ENCODE measurements at places on chromosomes 6 and 20.

DNA sequence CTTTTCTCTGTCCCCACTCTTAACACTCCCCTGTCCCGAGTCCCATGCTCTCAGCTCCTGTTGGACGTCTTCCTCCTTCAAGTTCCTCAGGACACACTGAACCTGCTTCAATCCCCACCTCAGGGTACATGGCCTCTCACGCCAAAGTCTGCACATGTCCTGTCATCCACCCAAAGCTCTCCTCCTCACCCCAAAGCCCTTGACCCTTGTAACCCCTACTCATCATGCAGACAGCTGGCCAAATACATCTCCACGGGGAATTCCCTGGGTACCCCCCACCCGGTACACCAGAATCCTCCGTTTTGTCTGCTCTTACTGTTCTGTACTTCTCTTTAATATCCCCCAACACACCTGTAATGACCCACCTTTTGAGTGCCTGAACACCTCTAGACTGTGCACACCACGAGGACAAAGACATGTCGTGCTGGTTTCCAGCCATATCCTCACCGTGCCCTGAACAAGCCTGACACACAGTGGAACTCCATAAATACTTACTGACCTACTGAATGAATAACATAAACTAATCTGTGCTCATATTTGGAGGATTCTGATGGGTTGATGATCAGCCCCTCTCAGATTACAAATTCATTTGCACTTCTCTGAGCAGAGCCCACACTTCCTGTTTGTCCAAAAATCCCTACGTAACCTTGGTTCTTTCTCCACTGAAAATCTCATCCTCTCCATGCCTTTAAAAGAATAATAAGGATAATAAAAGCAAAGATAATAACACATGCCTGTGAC lies 66.8 kb upstream of the EYA2 start:
- no peak for DNase-seq

- no peak for DNase-seq
These were observed 100.8 kb upstream of the NEDD9 start for GRCh38 chr6:11333132-11333849.

DNA sequence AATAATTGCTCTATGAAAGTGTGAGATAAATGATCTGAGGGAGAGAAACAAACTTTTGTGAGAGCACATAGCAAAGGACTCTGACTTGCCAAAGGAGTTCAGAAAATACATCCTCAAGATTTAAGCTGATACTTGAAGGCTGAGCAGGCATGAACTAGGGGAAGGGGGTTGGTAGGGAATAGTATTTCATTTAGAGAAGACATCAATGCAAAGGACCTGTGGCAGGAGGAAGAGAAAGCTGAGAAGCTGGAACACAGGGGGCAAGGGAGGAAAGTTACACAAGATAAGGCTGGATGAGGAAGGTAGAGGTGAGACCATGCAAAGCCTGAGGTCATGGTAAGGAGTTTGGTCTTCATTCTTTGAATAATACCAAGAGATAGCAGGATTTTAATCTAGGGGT lies 50.6 kb downstream of the NCOA6 start:
- DNase-seq = no peak

GRCh38 chr6:112594886-112595594 lies 247.9 kb downstream of the RFPL4B start:
- no peak for DNase-seq

- no peak for DNase-seq
These were observed 610.3 kb downstream of the RNF144B start for GRCh38 chr6:18997375-18997826.

DNA sequence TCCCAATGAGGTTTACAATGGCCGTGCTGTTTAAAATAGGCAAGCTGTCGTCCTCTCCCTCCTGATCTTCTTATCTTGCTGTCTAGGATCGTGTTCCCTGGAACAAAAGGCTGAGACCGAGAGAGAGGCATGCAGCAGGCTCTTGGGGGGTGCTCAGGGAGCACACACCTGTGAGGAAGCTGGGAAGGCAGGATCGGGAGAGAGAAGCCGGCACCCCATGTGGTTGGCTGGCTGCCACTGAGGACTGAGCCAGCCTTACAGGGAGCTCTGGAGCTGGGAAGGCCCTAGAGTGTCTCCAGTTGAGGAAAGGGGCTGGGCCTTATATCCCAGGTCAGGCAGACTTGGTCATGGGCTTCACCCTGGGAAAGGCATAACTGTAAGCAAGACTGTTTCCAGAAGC lies 184.2 kb downstream of the LY86 start:
- no peak for DNase-seq

All from activated naive CD8-positive, alpha-beta T cell treated with anti-CD3 and anti-CD28 coated beads for 36 hours (primary cell).